ENCODE measurements at places on chromosomes 3 and 15. TPM values are rescaled to one million over a fixed set of nuclear protein-coding genes. Genes with fewer than 3 reads are reported as not detected.

DNA sequence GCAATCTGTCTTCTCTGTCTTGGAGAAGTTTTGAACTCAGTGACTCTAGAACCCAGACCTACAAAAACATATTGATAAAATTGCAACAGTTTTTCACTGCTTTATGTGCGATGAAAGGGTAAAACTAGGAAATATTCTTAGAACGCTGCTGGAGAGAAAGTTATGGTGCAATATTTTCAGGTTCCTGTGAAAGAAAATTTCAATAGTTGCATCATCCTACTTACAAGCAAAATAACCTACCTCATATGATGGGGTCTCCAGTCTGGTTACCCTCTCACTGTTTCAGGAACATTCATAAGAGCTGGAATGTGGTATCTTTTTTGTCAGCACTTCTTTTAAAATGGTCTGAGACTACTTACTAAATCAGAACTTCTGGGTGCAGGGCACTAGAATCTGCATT, 27.1 kb downstream of the GATM start:
- no peaks in the 10 kb centered on the region for H3K27me3 ChIP-seq
- no peak overlapping the region for H3K4me3 ChIP-seq
- H3K36me3 ChIP-seq = no peaks in the 10 kb centered on the region
- DNase-seq = no peak
- H3K27ac ChIP-seq = no peak overlapping the region
- peaks cover 17% of the 10 kb centered on the region for H3K4me1 ChIP-seq

Gene SAMD7
- total RNA-seq = not detected

- H3K27me3 ChIP-seq = no peaks in the 10 kb centered on the region
- peaks cover 14% of the 10 kb centered on the region for H3K4me1 ChIP-seq
- no peak overlapping the region for H3K4me3 ChIP-seq
Observed at GRCh38 chr15:41347236-41347635, 14.6 kb downstream of the NUSAP1 start.

DNA sequence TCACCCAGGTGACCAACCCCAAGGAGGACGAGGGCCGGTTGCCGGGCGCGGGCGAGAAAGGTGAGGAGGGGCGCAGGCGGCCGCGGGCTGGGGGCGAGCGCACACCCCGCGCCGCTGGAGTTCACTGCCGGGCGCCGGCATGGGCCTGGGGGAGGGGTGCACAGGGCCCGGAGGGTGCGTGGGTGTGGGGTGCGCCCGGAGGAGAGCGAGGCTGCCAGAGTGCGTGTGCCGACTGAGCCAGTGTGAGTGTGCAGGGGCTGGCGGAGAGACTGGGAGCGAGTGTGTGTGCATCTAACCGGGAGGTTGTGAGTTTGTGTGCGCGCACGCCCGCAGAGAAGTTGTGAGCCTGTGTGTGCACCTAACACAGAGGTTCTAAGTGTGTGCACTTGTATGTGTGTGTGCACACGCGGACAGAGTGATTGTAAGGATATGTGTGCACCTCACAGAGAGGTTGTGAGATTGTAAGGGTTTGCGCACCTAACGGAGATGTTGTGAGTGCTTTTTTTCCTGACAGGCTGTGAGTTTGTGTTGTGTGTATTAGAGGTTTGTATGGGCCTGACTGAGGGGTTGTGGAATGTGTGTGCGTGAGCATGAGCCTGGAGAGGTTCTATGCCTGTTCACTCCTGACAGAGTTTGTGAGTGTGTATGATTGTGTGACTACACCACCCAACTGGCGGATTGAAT, 681 bp downstream of the CTDSPL start:
- peaks cover 35% of the 10 kb centered on the region for H3K4me1 ChIP-seq
- no peaks in the 10 kb centered on the region for H3K27me3 ChIP-seq
- DNase-seq = peak; percentile 38
- H3K36me3 ChIP-seq = no peaks in the 10 kb centered on the region

Gene CCDC191
- total RNA-seq = 5.4 TPM

DNA sequence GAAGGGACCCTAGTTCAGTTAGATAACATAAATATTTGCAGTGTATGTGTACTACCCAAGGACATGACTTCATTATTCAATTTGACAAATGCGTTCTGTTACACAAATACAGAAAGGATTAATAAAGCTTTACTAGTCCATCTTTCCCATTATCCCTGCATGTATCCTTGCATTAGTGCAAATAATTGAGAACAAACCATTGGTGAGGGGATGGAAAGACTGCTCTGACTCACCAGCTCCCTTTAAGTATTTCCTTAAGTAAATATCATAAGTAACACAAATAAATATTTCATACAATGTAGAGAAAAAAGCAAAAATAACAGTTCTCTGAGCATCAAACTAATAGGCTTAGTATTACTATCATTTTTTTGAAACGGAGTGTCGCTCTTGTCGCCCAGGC, 1.9 kb upstream of the GPD1L start:
- no peak overlapping the region for H3K4me3 ChIP-seq
- no peak for DNase-seq
- H3K36me3 ChIP-seq = no peaks in the 10 kb centered on the region
- H3K4me1 ChIP-seq = peaks cover 30% of the 10 kb centered on the region
- no peaks in the 10 kb centered on the region for H3K27me3 ChIP-seq

Data from body of pancreas (tissue), 4 donors.